ENCODE measurements at places on chromosomes 5 and 9. TPM values are rescaled to one million over a fixed set of nuclear protein-coding genes. Genes with fewer than 3 reads are reported as not detected.

The TAS2R1 gene
- not detected for total RNA-seq

The POLR3G gene
- total RNA-seq, result 40.8 TPM

The LCN9 gene
- not detected for total RNA-seq

The CEL gene
- total RNA-seq, result 0.12 TPM

The FOXI1 gene
- not detected for total RNA-seq

All from uterine smooth muscle cell (primary cell).